ENCODE measurements at places on chromosomes 1 and 21.

- DNase-seq = peak; percentile 61
Observed at GRCh38 chr1:108502624-108503023, 52.5 kb downstream of the NBPF6 start.

DNA sequence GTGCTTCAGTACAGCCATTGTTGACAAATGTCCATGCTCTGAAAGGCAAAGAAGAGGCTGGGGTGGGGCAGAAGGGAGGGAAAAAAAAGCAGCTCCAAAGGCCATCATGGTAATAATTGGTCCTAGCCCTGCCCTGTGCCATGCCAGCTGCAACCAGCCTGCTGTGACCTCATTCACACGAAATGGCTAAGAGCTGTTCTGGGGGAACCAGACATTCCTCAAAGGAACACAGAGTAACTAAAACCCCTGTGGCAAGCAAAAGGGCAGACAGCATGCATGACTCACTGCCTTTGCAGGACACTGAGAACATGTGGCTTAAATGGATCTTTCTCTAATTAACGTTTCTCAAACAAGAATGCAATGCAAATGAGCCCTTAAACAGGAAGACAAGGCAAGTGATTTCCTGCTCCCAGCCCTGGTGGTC lies 42.3 kb downstream of the STYXL2 start:
- peak; percentile 83 for DNase-seq

DNA sequence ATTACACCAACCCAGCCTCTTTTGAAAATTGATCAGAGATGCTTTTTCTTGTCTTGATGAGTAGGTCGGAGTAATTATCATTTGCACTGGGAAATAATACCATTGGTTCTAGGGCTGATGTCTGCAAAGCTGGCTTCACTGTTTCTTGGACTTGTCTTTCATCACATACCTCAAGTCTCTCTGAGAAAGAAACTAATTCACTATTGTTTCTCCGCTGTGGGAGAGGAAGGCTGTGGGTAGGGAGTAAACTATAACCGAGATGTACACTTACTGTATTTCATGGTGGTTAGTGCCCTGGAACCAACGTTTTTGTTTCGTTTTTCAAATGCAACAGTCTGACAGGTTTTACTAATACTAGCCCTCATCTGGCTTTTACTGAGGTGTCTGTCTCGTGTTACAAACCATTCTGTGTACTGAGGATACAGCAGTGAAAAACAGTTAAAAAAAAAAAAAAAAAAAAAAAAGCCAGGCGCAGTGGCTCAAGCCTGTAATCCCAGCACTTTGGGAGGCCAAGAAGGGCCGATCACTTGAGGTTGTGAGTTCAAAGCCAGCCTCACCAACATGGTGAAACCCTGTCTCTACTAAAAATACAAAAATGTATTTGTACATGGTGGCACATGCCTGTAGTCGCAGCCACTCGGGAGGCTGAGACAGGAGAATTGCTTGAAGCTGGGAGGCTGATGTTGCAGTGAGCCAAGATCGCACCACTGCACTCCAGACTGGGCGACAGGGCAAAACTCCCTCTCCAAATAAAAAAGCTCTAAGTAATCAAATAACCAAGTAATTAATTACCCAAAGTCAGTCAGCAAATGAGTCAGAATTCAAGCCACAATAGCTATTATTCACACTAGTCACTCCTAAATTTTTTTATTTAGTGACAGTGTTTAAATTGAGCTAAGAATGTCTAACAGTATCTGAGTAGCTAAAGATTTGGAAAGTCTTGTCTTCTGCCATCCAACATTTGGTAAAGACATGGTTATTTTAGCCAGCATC lies 23.3 kb downstream of the TOMM20 start:
- DNase-seq = peak; percentile 41

DNA sequence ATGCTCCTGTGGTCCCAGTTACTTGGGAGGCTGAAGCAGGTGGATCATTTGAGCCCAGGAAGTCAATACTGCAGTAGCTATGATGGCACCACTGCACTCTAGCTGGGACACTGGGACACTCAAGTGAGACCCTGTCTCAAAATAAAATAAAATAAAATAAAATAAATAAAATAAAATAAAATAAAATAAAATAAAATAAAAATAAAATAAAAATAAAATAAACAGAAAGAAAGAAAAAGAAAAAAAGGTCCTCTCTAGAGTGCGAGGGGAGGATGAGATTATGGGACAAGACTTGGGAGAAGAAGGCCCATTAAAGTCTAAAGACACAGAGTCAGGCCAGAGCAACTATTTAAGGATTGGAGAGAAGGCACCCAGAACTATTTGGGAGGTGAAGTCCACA lies 172.5 kb downstream of the IER5 start:
- no peak for DNase-seq

DNA sequence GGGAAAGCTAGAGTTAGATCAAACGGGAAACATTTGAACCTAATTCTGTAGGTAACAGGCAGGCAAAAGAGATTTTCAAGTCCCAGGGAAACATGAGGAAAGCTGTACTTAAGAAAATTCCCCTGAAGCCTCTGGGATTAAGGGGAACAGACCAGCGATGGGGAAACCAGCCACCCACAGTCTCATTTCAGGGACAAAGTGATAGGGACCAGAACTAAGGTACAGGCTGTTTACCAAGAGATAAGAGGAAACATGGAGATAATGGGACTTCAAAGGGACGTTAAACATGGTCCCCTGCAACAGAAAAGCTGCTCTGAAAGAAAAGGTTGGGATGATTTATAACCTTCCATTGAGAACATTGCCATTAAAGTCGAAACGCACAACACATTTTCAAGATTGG lies 84.4 kb downstream of the NTPCR start:
- DNase-seq = no peak

DNA sequence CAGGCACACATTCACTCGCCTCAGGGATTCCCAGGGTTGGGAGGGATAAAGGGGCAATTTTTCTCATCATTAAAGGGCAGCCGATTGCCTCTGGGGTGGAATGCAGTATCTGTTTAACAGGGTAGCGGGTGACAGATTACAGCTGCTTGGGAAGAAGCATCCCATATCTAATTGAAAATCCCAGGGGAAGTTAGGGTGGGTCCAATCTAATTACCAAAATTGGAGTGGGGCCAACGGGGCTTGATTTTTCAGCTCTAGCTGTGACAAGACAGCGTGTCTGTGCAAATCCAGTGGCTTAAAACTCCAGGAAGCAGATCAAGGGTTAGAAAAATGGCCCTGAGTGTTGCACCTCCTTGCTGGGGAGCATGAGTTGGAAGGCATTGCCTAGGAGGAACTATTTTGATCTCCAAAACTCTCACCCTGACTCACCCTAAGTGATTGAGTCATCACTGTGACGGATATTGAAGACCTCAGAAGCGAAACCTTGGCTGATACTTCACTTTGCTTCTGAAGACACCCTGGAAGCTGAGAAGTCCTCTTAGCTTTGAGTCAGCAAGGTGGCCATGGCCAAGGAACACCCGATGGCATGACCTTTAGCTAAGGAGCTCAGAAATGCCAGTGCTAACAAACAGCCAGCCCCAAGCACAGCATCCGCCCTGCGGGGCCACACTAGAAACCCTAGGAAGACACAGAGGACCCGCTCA lies 46.0 kb downstream of the GRHL3 start:
- peak; percentile 99 for DNase-seq

- DNase-seq = peak; percentile 39
Observed at GRCh38 chr1:22529901-22530621, 33.2 kb upstream of the EPHA8 start.

DNA sequence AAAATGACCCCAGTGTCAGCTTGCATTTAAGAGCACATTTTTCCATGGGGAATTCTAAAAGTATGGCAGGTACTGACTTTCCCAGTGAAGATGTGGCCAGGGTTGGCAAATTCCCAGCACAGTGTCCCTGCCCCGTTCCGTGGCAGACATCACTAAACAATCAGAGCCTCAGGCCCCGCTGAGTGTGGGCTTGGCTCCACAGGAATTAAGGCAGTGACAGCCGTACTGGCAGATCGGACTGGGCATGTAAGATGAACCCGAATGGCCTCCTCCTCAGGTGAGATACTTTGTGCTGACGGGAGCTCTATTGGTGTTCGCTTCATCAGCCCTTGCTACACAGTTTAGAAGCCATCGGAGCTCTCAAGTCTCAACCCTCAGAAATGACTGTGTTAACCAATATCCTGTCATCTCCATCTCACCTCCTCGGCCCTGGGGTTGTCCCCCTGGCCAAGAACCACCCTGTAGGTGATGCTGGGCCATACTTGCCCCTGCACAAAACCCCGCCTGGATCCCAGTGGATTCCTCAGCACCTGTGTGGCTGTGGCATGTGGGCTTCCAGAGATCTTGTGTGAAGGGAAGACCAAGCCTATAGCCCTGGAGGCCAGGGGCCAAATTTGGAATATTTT lies 29.0 kb upstream of the ABCG1 start:
- DNase-seq = no peak

GRCh38 chr1:20112279-20113000 lies 6.9 kb downstream of the PLA2G2D start:
- peak; percentile 29 for DNase-seq

- DNase-seq = no peak
Observed at GRCh38 chr1:222251847-222252246, 296.1 kb downstream of the HHIPL2 start.

GRCh38 chr1:207744000-207744534 lies 7.8 kb upstream of the CD46 start:
- DNase-seq = no peak

DNA sequence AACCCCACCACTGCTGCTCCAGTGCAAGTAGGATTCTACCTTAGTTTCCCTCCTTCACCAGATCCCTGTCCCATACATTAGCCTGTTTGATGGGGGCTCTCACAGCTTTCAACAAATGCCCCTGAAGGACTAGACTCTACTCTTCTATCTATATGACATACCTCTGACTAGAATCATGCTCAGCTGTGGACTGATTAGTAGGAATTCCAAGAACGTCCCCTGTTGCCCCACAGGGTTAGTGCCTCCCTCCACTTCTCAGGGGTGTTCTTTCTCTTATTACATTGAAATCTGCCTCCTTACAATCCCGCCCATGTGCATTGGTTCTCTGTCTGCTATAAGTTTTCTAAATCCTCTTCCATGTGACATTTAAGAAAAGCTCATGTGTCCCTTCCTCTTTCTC lies 375.9 kb upstream of the DUSP10 start:
- DNase-seq = no peak

GRCh38 chr1:60867782-60868181 lies 214.6 kb upstream of the NFIA start:
- DNase-seq = no peak

- DNase-seq = no peak
Observed at GRCh38 chr1:110627764-110628163, 21.6 kb upstream of the KCNA2 start.
